ENCODE measurements at places on chromosomes 13 and 19.
A peak's percentile ranks its signal among the peaks of the same experiment; 100 is the strongest.

DNA sequence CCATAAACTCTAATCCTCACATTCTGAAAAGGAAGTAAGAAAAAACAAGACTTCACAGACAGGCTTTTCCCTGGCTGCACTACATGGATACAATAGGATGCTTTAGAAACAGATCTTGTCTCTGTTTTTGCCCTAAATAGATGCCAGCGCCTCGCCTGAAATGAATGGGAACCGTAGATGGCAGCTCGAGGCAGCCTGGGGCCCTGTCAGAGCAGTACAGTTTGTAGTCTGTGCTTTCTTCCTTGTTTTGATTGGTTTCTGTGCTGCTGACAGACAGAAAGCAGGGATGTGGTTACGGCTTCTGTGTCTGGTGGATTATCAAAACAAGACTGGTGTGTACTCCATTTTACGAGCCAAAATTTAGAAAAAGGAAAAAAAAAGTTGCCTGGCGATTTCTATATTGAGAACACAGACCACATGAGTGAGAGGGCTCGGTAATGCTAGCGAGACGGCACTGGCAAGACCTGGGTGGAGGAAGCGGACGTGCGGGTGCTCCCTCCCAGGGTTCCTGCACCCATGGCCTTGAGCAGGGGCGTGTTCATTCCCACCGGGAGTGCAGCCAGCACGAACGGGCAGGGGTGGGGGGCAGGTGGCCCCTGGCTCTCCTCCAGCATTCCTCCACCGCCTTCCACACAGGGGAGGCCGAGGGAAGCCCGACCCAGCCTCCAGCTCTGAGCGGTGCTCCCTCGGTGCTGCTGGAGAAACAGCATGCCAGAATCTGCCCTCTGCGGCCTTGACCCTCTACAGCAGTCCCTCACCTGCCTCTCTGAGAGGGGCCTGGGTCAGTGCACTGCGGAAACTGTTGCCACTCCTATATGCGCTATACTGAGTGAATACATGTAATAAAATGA lies 37.6 kb upstream of the C1QTNF9 start:
- DNase-seq, result peak; percentile 41

GRCh38 chr19:42121656-42122069 lies 10.6 kb downstream of the POU2F2 start:
- DNase-seq, result peak; percentile 56

- no peak for DNase-seq
Measured at GRCh38 chr19:32868206-32868950, 1.2 kb downstream of the SLC7A9 start.

DNA sequence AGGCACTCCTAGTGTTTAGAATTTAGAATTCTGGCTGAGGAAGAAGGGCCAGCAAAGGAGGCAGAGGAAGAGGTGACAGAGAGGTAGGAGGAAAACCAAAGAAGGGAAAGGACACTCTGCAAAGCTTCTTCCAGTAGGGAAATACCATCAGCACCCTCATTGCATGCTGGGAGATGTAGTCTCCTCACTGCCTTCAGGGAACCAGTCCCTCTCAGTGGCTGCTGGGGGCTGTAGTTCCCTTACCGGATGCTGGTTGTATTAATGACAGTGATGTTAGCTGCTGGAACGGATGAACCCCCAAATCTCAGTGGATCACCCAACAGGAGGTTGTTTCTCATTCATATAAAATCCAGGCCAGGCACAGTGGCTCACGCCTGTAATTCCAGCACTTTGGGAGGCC lies 10.1 kb downstream of the GRIN2D start:
- no peak for DNase-seq

DNA sequence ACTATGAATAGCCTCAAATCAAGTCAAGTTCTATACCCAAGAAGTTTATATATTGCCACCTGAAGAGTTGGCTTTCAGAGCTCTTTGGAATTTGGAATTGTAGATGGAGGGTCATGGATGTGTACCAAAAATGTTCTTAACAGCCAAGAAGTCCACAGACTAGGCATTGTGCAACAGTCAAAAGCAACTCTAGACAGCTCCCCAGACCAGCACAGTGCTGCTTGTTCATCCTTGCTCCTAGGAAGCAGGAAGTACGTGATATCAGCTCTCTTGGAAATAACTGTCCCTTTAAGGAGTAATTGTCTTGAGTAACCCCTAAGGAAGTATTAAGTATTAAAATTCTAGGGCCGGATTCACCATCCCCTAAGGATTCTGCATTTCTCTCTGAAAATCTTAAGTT lies 30.7 kb upstream of the IL17D start:
- no peak for DNase-seq

- DNase-seq, result no peak
Measured at GRCh38 chr19:8631425-8631819, 989 bp downstream of the NFILZ start.

DNA sequence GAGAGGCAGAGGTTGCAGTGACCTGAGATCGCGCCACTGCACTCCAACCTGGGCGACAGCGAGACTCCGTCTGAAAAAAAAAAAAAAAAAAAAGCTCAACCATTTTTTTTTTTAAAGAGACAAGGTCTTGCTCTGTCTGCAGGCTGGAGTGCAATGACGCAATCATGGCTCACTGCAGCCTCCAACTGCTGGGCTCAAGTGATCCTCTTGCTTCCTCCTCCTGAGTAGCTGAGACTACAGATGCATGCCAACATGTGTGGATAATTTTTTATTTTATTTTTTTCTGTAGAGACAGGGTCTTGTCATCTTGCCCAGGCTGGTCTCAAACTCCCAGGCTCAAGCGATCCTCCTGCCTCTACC lies 10.3 kb downstream of the EHD2 start:
- no peak for DNase-seq

DNA sequence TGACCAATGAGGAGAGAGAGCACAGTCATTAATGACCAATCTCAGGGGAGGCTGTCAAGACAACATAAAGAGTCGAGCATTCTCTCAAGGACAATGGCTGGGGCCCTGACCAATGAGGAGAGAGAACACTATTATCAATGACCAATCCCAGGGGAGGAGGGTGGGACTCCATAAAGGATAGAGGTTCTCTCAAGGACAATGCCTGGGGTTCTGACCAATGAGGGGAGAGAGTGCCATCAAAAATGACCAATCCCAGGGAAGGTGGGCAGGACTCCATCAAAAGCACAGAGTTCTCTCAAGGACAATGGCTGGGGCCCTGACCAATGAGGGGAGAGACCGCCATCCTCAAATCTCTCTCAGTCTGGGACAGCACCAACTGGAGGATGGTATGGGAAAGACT lies 3.3 kb upstream of the KLK11 start:
- no peak for DNase-seq

- DNase-seq, result no peak
Measured at GRCh38 chr13:114089751-114090400, 42.5 kb downstream of the RASA3 start.

DNA sequence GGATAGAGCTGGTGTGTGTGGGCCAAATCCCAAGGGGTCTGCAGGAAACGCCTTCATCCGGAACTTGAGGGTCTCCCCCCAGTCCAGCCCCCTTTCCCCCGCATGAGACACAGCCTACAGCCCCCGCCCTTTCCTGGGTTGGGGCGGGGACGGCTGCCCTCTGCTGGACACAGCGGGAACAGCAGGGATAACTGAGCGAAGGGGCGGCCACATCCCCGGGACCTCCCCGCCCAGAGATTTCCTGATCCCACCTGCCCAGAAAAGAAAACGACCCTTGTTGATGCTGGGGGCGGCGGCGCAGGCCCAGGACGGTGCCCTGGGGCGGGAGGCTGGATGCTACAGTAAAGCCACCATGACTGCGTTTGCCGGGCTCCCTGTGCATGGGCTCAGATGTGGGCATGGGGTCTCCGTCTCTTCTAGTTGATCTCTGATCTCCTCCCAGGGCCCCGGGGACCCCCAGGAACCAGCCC lies 14.2 kb downstream of the ONECUT3 start:
- DNase-seq, result peak; percentile 36

- DNase-seq, result no peak
Measured at GRCh38 chr19:30566681-30567420, 194.7 kb downstream of the ZNF536 start.

GRCh38 chr13:98475522-98475921 lies 101.4 kb downstream of the STK24 start:
- DNase-seq, result no peak

DNA sequence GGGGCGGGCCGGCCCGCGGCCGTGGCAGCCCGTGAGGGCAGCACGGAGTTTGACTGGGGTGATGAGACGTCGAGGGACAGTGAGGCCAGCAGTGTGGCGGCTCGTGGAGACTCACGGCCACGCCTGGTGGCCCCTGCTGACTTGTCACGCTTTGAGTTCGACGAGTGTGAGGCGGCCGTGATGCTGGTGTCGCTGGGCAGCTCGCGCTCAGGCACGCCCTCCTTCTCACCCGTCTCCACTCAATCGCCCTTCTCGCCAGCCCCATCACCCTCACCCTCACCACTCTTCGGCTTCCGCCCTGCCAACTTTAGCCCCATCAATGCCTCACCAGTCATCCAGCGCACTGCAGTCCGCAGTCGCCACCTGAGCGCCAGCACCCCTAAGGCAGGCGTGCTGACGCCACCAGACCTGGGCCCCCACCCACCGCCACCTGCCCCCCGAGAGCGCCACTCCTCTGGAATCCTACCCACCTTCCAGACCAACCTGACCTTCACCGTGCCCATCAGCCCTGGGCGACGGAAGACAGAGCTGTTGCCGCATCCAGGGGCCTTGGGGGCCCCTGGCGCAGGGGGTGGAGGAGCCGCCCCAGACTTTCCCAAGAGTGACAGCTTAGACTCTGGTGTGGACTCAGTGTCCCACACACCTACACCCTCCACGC lies 4.5 kb downstream of the CIC start:
- no peak for DNase-seq

- DNase-seq, result no peak
Measured at GRCh38 chr13:26919311-26919710, 158.7 kb upstream of the GPR12 start.

GRCh38 chr13:110716247-110716515 lies 2.7 kb downstream of the ING1 start:
- no peak for DNase-seq

GRCh38 chr13:38697628-38698333 lies 10.9 kb downstream of the FREM2 start:
- no peak for DNase-seq

- DNase-seq, result no peak
Measured at GRCh38 chr13:23437916-23438315, 4.4 kb upstream of the SACS start.

DNA sequence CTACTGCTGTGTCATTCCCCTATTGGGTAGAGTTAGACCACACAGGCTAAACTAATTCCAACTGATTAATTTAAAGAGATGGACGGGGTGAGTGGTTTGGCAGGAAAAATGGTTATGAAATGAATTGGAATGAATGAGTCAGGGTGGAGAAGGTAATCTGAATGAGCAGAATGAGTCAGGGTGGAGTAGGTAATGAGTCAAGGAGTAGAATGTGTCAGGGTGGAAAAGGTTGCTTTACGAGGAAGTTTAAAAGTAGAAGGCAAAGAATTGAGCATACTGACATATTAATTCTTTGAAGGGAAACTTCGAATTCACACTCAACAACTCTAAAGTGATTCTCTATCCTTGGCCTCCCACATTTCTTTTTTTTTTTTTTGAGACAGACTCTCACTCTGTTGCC lies 12.7 kb upstream of the ZNF121 start:
- DNase-seq, result no peak

GRCh38 chr13:42631181-42631580 lies 57.2 kb downstream of the TNFSF11 start:
- no peak for DNase-seq

GRCh38 chr13:112060899-112061366 lies 6.0 kb upstream of the SOX1 start:
- DNase-seq, result no peak

GRCh38 chr19:46716672-46717033 lies 261 bp downstream of the PRKD2 start:
- no peak for DNase-seq

DNA sequence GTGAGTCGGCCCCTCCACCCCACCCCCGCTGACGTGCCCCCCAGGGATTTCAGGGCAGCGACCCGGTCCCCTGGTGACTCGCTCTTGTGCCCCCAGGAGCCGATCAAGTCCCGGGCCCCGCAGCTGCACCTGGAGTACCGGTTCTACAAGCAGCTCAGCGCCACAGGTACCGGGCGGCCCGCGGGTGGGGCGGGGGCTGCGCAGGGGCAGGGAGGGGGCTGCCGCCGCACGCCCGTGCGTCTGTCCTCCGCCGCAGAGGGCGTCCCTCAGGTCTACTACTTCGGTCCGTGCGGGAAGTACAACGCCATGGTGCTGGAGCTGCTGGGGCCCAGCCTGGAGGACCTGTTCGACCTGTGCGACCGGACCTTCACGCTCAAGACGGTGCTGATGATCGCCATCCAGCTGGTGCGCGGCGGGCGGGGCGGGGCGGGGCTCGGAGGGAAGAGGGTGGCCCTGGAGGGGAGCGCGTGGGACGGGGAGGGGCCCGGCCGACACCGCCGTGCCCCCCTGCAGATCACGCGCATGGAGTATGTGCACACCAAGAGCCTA lies 37.1 kb downstream of the BTBD2 start:
- DNase-seq, result no peak

- DNase-seq, result no peak
Measured at GRCh38 chr13:66640231-66640630, 589.9 kb downstream of the PCDH9 start.

DNA sequence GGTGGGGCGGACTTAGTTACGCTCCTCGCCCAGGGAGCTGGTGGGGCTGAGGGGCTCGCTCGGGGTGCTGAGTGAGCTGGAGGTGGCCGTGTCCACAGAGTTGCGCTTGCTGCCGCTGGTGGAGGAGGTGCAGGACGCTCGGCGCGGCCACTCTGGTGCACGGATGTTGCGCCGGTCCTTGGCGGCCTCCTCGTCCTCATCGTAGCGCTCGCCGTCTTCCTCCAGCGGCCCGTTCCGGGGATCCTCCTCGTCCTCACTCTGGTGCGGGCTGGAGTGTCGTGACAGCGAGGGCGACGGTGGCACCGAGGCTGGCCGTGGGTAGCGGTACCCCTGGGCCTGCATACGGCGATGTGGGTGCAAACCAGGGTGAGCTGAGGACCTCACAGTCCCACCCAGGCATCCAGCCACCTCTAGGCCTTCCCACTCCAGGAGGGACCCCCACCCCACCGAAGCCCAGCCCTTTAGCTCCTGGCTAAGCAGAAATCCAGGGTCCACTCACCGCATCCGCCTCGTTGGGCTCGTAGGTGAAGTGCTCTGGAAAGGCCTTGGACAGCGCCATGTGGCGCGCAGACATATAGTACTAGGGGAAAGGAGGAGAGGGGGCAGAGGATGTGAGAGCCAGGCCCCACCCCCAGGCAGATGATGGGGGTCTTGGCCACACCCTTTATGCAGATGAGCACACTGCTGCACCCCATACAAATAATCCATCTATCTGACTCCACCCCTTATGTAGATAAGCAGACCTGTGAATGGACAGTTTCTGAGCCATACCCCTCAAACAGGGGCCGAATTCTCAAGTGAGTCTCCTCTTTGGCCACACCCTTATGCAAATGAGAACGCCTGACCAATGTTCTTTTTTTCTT lies 4.4 kb downstream of the FTL start:
- no peak for DNase-seq

- DNase-seq, result no peak
Measured at GRCh38 chr19:30430206-30430734, 58.1 kb downstream of the ZNF536 start.
